ENCODE measurements at places on chromosomes 16 and 17.

- DNase-seq = no peak
Observed at GRCh38 chr16:27999687-28000086, 63.8 kb downstream of the GSG1L start.

DNA sequence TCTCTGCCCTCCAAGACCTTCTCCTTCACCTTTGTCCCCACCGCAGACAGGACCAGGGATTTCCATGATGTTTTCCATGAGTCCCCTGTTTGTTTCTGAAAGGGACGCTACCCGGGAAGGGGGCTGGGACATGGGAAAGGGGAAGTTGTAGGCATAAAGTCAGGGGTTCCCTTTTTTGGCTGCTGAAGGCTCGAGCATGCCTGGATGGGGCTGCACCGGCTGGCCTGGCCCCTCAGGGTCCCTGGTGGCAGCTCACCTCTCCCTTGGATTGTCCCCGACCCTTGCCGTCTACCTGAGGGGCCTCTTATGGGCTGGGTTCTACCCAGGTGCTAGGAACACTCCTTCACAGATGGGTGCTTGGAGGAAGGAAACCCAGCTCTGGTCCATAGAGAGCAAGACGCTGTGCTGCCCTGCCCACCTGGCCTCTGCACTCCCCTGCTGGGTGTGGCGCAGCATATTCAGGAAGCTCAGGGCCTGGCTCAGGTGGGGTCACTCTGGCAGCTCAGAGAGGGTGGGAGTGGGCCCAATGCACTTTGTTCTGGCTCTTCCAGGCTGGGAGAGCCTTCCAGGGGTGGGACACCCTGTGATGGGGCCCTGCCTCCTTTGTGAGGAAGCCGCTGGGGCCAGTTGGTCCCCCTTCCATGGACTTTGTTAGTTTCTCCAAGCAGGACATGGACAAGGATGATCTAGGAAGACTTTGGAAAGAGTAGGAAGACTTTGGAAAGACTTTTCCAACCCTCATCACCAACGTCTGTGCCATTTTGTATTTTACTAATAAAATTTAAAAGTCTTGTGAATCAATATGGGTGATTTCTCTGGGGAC, 12.2 kb downstream of the CX3CL1 start:
- DNase-seq = no peak

- DNase-seq = no peak
Observed at GRCh38 chr16:86524029-86524428, 13.7 kb downstream of the FOXF1 start.

GRCh38 chr16:57870753-57871454, 68.6 kb upstream of the KIFC3 start:
- no peak for DNase-seq

DNA sequence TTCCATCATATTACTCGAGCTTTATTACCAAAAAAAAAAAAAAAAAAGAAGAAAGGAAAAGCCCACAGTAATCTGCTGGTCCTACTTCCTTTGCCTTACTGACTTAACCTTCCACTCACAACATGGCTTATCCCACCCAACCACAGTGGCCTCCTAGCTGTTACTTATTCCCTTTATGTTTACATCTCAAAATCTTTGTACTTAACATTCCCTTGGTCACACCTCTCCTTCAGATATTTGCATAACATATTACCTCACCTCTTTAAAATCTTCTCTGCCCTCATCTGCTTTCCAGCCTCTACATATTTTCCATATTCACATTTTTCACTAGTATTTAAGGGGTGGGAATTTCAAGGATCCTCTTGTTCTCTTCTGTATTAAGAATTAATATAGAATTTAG, 327.0 kb upstream of the TBX2 start:
- DNase-seq = peak; percentile 1

GRCh38 chr17:79919862-79920720, 80.9 kb upstream of the CBX4 start:
- DNase-seq = no peak

DNA sequence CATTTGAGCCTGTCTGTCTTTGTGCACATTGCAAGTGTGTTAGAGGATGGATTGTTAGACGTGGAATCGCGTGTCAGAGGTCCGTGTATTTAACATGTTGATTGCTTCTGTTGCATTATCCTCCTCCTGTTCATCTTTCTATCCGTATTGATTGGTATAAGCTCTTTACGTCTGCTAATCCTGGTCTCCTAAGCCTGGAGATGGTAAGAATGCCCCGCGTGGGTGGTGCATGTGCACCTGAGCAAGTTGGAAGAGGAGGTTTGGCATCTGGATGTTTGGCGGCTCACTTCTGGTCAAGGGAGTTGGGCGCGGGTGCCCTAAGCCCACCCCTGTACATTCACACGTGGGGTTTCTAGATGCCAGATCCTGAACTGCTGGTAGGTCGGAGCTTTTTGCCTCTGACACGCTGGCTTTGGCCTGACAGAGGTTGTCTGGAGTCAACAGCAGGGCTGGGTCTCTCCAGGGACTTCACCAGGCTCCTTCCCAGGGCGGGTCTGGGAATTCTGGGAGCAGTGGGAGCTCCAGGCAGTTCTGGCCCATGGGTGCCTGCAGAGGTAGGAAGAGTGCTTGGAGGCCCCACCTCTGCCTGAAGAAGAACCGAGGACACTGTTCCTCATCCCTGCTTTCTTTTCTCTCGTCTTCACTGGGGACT, 107.3 kb downstream of the OR1D5 start:
- no peak for DNase-seq

DNA sequence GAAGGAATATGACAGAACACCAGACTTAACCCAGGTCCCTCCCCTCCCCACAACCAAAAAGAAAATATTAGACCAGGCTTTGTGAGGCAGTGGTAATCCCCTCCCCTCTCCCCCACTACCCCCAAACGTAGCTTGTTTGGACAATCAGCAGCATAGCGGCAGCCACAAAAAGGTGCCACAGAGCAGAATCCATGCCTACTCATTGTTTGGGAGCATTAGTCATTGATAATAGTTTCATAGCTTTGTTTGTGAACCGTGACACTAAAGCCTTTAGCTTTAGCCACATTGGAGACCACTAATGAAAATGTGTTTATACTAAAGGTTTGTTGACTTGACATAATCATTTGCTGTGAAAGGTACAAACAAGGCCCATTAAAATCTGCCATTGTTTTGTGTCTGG, 65.1 kb downstream of the NUP93 start:
- no peak for DNase-seq

DNA sequence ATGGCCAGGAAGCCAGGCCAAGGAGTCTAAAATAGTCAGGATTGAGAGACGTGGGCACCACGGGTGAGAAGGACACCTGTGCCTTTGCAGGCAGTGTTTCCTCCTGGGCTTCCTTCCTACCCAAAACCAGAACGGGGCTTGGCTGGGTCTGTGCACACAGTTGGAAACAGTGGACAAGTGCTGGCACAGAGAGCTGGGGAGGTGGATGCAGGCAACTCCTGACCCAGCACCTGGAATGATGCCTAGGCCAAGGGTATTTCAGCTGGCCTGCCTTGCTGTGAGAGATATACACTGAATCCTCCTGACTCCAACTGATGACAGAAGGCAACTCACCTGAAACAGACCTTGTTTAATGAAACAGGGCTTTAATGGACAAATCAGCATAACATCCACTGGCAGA, 186.2 kb downstream of the SLC39A11 start:
- DNase-seq = no peak

- DNase-seq = no peak
Observed at GRCh38 chr16:4826980-4827379, 20.1 kb downstream of the GLYR1 start.

DNA sequence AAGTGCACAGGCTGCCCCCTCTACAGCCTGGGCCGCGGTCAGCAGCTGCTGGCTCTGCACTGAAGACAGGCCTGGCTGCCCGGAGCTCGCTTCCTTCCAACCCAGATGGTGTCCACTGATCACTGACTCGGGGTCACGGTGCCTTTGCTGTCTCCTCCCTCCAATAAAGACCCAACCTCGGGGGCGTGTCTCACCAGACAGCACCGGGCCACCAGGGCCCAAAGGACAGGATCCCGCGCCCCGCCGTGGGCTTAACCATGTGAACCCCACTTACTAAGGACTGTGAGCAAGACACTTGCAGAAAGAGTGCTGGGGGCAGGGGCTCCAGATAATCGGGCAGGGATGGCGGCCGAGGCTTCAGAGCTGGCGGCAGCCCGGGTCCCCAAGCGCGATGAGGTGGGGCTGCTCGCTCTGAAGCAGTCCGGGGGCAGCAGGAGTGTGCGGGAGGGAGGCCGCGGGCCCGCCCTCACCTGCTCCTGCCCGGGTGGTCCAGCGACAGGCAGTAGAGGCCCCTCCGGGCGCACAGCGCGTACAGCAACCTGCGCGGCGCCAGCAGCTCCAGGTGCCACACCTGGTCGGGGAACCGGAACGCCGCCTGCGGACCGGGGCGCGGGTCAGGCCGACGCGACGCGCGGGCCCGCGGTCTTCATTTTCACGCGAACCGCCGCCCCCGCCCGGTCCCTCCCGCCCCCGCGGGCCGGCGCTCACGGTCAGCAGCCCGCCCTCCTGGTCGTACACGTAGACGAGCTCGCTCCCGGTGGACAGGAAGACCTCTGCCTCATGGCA, 502 bp downstream of the FAAP100 start:
- no peak for DNase-seq

GRCh38 chr17:70987867-70988340, 818.6 kb downstream of the KCNJ2 start:
- no peak for DNase-seq

GRCh38 chr17:6162216-6162615, 92.0 kb downstream of the WSCD1 start:
- no peak for DNase-seq

GRCh38 chr16:84484579-84485254, 19.7 kb downstream of the MEAK7 start:
- DNase-seq = peak; percentile 25

DNA sequence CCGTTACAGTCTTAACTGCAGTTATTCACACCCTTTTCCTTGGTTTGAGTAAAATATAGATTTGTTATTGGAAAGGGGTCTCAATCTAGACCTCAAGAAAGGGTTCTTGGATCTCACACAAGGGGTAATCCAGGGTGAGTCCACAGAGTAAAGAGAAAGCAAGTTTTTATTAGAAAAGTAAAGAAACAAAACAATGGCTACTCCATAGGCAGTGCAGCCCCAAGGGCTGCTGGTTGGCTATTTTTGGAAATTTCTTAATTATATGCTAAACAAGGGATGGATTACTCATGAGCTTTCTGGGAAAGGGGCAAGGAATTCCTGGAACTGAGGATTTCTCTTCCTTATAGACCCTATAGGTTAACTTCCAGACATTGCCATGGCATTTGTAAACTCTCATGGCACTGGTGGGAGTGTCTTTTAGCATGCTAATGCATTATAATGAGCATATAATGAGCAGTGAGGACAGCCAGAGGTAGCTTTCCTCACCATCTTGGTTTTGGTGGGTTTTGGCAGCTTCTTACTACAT, 24.5 kb upstream of the MILR1 start:
- peak; percentile 23 for DNase-seq

DNA sequence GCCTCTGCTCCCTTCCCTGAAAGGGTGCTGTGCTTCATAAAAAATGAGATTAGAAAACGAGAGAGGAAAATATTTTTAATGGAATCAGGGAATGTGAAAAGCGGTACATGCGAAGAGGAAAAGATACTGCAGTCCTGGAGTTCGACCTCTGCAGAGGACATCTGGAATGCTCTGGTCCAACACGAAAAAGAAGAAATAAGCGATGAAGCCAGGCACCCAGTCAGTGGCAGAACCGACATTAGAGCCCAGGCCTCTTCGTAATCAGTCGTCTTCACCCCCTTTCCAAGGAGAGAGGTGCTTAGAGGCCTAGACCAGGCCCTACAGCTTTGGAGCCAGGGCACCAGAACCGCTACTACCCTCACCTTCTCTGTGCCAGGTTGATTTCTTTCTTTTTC, 459 bp upstream of the MARCHF10 start:
- no peak for DNase-seq

DNA sequence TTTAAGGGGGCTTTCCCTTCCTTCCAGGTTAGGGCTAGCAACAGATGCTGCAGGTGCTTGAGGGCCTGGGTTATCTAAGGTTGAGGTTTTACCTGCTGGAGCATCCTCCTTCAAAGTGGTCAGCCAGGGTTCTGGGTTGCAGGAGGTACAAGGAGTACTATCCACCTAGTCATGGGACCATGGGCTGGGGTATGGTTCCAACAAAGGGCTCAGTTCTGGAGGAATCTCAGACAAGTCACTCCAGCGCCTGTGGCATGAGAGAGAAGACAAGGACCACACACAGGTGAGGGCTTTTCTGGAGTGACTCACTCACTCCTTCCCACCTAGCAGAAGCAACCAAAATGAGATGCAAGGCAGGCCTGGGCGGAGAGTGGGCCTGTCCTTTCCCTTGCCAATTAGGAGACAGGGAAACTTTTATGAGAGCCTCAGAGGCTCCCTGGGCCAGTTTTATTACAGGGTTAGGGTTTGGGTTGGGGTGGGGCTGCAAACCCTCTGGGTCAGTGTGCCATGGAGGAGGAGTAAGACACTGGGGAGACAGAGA, 2.2 kb downstream of the MYO19 start:
- DNase-seq = no peak

GRCh38 chr16:2147981-2148671, at the start of gene RAB26:
Gene RAB26 (plus strand): TSS chr16:2148625. CDS start chr16:2148784, 159 bp downstream.
- DNase-seq = peak; percentile 47

DNA sequence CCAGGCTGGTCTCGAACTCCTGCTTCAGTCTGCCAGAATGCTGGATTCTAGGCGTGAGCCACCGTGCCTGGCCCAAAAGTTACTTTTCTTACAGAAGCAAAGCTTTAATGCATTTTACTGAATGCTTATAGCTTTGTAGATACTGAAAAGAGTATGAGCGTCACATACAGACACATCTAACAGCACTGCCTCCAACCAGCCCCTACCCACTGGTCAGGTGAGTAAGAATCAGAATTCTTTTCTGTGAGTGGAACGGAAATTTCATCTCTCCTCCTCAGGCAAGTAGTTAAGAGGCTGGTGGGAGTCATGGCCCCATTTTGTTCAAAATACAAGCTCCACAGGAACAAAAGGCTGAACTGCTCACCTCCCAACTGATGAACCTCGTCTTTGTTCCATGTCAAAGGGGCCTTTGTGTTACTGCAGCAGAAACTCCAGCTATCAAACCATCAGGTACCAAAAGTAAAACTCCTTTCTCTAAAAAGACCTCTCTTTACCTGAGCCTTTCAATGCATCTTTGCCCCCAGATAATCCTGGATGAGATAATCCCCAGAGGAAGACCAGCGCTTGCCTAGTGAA, 92.4 kb upstream of the RPH3AL start:
- DNase-seq = no peak

DNA sequence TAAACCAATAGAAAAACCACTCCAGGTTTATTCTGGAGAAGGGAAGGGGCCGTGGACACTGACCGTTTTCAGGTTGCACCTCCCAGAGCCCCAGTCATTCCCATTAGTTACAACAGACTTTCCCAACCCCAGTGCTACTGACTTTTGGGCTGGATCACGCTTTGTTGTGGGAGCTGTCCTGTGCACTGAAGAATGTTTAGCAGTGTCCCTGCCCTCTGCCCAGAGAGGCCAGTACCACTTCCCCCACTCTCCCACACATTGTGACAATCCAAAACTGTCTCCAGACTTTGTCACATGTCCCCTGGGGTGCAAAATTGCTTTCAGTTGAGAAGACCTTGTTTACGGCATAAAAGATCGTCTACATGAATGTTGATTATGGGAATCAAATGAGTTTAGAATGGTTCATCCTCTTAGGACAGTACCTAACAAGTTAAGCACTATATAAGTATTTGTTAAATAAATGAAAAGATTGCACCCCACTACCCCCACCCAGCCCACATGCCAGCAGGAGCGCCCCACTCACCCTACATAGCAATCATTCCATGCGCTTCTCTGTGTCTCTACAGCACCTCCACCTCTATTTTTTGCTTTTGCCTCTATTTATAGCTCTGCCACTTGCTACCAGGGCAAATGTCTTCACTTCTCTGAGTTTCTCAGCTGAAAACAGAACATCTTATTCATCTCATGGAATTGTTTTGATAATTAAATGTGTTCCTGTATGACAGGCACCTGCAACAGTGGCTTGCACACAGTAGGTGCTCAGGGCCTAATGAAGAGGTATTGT, 104.9 kb downstream of the AXIN2 start:
- no peak for DNase-seq

Measured in fibroblast of skin of abdomen (primary cell).